Vein endothelial cell (primary cell): ENCODE measurements at places on chromosomes 7 and 10. TPM values are rescaled to one million over a fixed set of nuclear protein-coding genes. Genes with fewer than 3 reads are reported as not detected.

FAM180A gene
- not detected in 2 replicates for total RNA-seq

CALY gene
- total RNA-seq: not detected in 2 replicates

IFIT1B gene
- not detected in 2 replicates for total RNA-seq

STEAP1 gene
- 23.2 and 39.6 TPM in 2 replicates for total RNA-seq

FLNC gene
- total RNA-seq: 182 and 242 TPM in 2 replicates

MCMBP gene
- total RNA-seq: 55.9 and 82.3 TPM in 2 replicates

ASCC1 gene
- total RNA-seq: 31.2 and 31.7 TPM in 2 replicates

PROSER2 gene
- total RNA-seq: 10.0 and 11.8 TPM in 2 replicates

ICA1 gene
- 50.3 and 52.3 TPM in 2 replicates for total RNA-seq

SAP25 gene
- total RNA-seq: not detected in 2 replicates

HHEX gene
- total RNA-seq: 65.0 and 71.9 TPM in 2 replicates

SLC35B4 gene
- total RNA-seq: 11.8 and 17.7 TPM in 2 replicates

ACTR3C gene
- total RNA-seq: 0.67 and 2.0 TPM in 2 replicates

EPO gene
- not detected in 2 replicates for total RNA-seq

GTF2IRD1 gene
- total RNA-seq: 9.6 and 12.4 TPM in 2 replicates

ZNF727 gene
- 0.10 TPM in 1 of 2 replicates, not detected in the other for total RNA-seq

MINDY4 gene
- 4.2 and 5.0 TPM in 2 replicates for total RNA-seq

PNLIP gene
- total RNA-seq: not detected in 2 replicates

CCDC172 gene
- total RNA-seq: not detected in 2 replicates

LRGUK gene
- total RNA-seq: 0.33 and 0.57 TPM in 2 replicates

DMBT1 gene
- not detected in 2 replicates for total RNA-seq

NAT16 gene
- total RNA-seq: not detected in 2 replicates

PHKG1 gene
- 0.19 and 0.33 TPM in 2 replicates for total RNA-seq

NOS3 gene
- 67.6 and 106 TPM in 2 replicates for total RNA-seq

CCDC136 gene
- 0.98 and 2.3 TPM in 2 replicates for total RNA-seq

SPDYE8 gene
- total RNA-seq: not detected in 2 replicates

GDF10 gene
- total RNA-seq: not detected in 2 replicates

SLC16A12 gene
- 0.10 and 0.65 TPM in 2 replicates for total RNA-seq

GBX1 gene
- under 0.01 TPM in 1 of 2 replicates, not detected in the other for total RNA-seq

KEL gene
- not detected in 2 replicates for total RNA-seq

ZP3 gene
- 4.2 and 6.5 TPM in 2 replicates for total RNA-seq

XPNPEP1 gene
- total RNA-seq: 157 and 205 TPM in 2 replicates

VGF gene
- 0.10 TPM in 1 of 2 replicates, not detected in the other for total RNA-seq

PLEKHS1 gene
- under 0.01 TPM in 1 of 2 replicates, not detected in the other for total RNA-seq

ANKRD22 gene
- not detected in 2 replicates for total RNA-seq

SEMA3D gene
- 0.57 and 0.98 TPM in 2 replicates for total RNA-seq

BICC1 gene
- total RNA-seq: 0.48 and 0.98 TPM in 2 replicates

LRRC72 gene
- not detected in 2 replicates for total RNA-seq

CDC14C gene
- not detected in 2 replicates for total RNA-seq

TMEM229A gene
- not detected in 2 replicates for total RNA-seq

TET1 gene
- total RNA-seq: 0.96 and 1.3 TPM in 2 replicates

ADCYAP1R1 gene
- total RNA-seq: 0.19 and 0.33 TPM in 2 replicates

PAX2 gene
- total RNA-seq: not detected in 2 replicates

CLDN4 gene
- total RNA-seq: under 0.01 TPM in 2 replicates

NPC1L1 gene
- total RNA-seq: not detected in 2 replicates

PON1 gene
- not detected in 2 replicates for total RNA-seq

GNAT3 gene
- not detected in 2 replicates for total RNA-seq

TMEM270 gene
- not detected in 2 replicates for total RNA-seq

PRLHR gene
- total RNA-seq: not detected in 2 replicates

SCIN gene
- 0.33 and 0.76 TPM in 2 replicates for total RNA-seq

TACR2 gene
- total RNA-seq: 0.10 and 0.65 TPM in 2 replicates

FAM237B gene
- not detected in 2 replicates for total RNA-seq

FBXL13 gene
- total RNA-seq: 0.76 and 0.98 TPM in 2 replicates
